ENCODE measurements at places on chromosomes 4 and X.

- DNase-seq, result no peak
These were observed 32.0 kb upstream of the MMAA start for GRCh38 chr4:145587088-145587754.

DNA sequence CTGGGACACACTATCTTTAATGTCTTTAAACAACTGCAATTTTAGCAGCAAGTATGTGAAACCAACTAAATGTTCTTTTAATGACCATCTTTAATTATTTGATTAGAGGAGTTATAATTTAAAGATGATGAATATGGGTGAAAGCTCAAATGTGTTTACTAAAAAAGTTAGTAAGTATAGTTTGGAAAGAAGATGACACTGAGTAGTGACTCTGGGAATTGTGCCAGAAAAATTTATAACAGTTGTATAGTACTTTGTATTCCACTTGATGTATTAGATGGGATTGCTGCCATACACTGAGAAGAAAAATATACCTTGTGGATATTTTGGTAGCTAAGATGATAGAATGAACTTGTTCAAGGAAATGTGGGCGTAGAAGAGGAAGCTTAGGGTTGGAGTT is 19.5 kb upstream of the PACRGL start:
- no peak for DNase-seq

DNA sequence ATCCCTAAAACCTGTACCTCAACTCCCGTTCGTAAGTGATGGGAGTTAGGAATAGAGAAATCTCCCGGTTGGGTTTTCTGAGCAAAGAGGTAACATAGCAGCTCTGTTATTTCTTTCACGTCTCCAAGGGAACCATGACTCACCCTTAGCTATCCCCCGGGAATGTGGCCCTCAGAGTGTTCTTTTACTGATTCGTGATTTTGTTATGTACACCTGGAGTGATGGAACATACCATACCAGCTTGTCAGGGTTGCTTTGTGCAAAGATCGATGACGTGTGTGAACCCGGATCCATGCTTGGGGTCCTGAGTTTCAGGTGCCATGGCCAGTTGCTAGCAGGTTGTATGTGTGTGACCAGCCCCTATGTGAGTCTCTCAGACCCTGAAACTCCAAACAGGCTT is 52.6 kb downstream of the HPRT1 start:
- DNase-seq, result peak; percentile 10

- no peak for DNase-seq
These were observed 113.4 kb downstream of the PJA1 start for GRCh38 chrX:69051901-69052300.

DNA sequence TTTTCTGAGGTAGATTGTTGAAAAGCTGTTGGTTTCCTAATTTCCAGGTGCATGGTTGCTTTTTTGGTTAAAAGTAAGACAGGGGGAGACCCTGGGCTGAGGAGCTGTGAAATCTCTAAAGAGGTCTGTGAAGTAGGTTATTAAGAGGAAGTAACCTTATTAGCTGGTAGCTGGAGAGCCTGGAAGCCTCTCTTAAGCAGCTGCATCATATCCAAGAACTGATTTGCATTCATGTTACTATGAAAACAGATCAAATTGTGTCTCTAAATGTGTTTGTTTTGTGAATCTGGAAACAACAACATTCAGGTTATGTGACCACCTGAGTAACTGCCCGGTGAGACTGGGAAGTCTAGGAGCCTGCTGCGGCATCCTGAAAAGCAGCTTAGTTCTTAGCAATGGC is 54.1 kb downstream of the ARHGAP10 start:
- no peak for DNase-seq

GRCh38 chrX:140602140-140602539 is 97.3 kb upstream of the SOX3 start:
- no peak for DNase-seq

DNA sequence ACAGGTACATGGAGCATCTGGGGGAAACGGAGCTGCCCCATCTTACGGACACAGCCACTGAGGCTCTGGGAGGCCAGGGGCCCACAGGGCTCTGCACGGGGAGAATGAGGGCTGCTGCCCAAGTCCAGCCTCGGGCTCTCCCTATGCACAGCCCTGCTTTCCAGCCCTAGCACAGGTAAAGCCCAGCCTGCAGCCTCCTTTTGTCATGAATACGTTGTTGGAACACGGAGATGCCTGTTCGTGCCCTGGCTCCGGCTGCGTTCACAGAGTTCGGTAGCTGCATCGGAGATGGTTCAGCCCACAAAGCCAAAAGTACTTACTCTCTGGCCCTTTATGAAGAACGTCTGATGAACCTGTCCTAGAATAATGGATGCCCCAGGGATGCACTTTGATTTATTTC is 68.7 kb upstream of the AFAP1 start:
- no peak for DNase-seq

GRCh38 chr4:93183576-93183975 is 645.0 kb upstream of the ATOH1 start:
- no peak for DNase-seq

GRCh38 chrX:40459571-40460158 is 121.1 kb upstream of the ATP6AP2 start:
- peak; percentile 40 for DNase-seq

DNA sequence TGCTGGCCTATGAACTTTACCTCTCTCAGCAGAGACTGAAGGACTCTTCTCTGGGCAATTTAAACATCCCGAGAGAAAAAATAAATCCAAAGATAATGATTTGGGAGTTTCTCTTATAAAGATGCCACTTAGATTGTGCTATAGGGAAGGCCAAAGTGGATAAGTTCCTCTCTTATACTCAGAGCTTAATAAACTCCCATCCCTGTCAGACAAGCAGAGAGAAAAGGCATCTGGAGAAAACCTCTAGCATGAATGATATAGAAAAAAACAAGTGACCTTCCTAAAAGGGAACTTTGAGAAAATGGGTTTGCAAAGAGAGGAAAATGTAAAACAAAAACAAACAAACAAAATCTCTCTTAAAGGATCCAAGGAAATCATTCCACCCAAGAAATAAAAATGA is 199.4 kb downstream of the PALLD start:
- no peak for DNase-seq

DNA sequence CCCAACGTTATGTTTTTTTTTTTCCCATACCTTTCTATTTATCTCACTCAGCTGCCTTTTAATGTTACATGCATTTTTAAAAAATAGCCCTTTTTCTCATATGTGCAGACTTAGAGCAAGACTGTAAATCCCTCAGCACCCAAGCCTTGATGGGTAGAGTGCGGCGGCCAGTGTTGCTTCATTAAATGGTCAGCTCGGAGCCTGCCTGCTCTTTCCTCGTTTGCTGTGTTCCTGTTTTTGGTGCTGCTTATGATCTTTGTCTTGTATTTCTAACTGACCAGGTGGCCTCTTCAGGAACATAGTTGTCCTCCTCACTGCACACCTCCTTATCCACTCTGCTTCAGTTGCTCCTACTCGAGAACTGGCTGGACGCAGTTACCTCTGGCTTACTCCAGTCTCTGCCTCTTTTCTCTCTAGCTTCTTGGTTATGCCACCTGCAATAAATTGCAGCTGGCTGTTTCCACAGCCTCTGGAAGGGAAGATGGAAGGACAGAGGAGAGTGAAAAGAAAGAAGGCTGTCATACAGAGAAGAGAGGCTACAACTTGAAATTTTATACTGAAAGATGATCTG is 10.7 kb downstream of the RBPJ start:
- no peak for DNase-seq

All from lung microvascular endothelial cell (primary cell).